ENCODE measurements at places on chromosomes 13 and 19.

DNA sequence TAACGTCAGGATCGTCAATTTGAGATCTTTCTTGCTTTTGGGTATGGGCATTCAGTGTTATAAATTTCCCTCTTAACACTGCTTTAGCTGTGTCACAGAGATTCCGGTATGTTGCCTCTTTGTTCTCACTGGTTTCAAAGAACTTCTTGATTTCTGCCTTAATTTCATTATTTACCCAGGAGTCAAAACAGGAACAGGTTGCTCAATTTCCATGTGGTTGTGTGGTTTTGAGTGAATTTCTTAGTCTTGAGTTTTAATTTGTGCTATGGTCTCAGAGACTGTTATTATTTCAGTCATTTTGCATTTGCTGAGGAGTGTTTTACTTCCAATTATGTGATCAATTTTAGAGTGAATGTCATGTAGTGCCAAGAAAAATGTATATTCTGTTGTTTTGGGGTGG is 153.1 kb downstream of the PCDH17 start:
- no peak for DNase-seq

DNA sequence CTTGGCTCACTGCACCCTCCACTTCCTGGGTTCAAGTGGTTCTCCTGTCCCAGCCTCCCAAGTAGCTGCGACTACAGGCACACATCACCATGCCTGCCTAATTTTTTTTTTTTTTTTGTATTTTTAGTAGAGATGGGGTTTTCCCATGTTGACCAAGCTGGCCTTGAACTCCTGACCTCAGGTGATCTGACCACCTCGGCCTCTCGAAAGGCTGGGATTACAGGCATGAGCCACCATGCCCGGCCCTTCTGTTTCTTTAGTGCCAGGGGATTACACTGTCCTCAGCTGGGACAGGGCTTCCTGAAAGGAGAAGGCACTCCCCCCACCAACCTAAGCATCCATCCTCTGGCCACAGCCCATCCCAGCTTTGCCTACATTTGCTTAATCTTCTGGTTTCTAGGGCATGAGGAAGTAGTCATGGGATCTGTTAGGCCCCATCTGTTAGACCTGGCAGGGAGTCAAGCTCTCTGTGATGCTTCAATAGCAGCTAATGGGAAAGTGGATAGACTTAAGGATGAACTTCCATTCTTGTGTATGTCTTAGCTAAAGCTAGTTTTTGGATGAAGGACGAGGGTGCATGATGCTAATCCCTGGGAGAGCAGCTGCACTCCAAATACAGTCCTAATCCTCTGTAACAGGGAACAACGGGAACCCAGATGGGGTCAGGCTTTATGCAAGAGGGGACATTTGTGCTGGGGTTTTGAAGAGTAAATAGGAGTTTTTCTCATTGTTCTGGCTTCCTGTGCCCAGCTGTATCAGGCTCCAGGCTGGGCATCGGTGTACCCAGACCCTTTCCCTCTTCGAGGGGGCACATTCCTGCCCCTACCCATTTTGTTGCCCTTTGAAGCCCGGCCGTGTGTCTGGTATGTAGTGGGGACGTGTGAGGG is 2.6 kb downstream of the VAV1 start:
- DNase-seq: no peak

DNA sequence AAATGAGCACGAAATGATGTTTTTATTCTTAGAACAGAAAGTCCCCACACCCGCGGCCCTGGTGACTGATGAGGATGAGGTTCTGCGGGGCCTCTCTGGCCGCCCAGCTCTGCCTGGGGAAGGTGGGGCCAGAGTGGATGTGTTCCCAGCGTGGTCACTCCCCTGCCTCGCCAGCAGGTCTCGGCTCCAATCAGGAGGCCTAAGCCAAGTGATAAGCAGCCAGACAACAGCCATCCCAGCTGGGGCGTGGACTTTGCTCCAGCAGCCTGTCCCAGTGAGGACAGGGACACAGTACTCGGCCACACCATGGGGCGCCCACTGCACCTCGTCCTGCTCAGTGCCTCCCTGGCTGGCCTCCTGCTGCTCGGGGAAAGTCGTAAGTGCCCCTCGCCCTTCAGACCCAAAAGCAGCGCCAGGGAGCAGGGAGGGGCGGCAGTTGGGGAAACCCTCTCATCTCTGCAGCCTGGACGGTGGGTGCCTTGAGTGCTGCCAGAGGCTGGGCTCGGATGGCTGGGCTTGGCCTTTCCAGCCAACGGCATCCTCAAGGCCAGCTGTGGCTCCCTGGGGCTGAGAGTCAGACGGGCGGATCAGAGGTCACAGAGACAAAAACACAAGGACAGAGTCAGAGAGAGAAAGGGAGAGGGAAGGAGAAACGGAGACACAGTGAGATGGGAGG is at the start of gene F10:
Gene F10, plus strand, starts transcription at position 250 of the 676 bp plus-strand sequence. Its CDS starts 57 bp downstream, at position 307.
- DNase-seq: no peak

- no peak for DNase-seq
These were observed 7.1 kb upstream of the ZNF90 start for GRCh38 chr19:20070691-20071090.

GRCh38 chr19:46296722-46297461 is at the start of gene HIF3A:
HIF3A (plus strand) TSS chr19:46297042; CDS start chr19:46297077, 35 bp downstream.
- DNase-seq: no peak

DNA sequence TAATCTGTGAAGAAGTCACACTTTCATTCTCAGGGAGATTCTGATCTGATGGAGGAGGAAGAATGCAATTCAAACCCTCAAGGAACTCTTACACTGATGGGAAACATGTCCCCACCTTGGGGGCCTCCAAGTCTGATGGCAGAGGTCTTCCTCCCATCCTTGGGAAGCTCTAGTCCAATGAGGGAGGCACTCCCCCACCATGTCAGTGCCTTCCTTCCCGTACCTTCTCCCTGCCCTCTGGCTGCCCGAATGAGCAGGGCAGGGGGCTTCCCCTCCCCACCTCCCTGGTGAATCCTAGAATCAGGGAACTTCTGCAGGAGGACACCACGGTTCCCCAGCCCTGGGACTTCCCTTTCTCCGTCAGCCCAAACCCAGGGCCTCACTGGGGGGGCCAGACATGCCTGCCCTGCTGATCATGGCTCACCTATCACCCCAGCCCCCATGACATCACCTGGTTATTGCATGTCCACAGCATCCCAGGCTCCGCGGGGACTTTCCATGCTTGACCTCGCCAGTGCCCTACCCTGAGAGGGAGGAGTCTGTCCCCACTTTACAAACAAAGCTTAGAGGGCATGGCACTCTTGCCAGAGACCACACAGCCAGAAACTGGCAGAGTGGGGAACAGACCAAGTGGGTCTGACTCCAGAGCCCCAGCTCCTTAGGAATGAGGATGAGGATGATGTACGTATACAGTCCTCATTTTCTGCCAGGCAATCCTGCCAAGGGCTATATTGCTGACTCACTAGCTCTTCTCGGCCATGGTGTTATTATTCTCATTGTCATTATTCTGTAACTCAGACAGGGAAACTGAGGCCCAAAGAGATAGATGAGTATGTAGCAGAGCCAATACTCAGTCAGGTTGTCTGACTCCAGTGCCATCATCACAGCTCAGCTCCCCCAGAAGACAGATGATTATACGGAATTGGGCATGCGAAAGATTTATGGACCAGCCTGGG is 9.6 kb upstream of the BCL3 start:
- DNase-seq: no peak

GRCh38 chr13:40812724-40813445 is 23.5 kb downstream of the SLC25A15 start:
- DNase-seq: no peak

DNA sequence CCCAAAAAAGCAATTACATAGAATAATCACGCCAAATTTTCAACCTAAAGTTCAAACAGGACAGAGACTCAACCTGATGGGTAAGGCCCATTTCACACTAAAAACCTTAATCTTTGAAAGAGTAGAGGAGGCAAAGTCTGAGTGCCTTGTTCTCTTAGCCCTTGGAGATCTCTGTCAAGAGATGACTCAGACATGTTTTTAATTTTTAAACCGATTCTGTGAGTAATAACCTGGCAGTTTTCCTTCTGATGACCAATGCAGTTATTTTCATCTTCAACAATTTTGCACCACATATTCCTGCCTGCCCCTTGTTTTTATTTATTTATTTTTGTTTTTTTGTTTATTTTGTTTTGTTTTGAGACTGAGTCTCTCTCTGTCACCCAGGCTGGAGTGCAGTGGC is 11.5 kb upstream of the TNFSF9 start:
- peak; percentile 78 for DNase-seq

GRCh38 chr13:113618455-113618854 is 33.9 kb downstream of the TFDP1 start:
- no peak for DNase-seq

DNA sequence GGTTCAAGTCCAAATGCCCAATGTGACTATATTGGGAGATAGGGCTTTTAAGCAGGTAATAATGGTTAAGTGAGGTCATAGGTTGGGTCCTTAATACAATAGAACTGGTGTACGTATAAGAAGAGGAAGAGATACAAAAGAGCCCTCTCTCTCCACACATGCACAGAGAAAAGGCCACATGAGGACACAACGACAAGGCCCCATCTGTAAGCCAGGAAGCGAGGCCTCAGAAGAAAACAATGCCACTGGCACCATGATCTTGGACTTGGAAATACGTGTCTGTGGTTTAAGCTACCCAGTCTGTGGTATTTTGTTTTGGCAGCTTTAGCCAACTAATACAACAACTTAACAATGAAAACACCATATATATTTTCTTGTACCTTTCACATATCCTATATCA is 23.4 kb upstream of the RFC3 start:
- no peak for DNase-seq

- no peak for DNase-seq
These were observed 6.7 kb downstream of the CAMSAP3 start for GRCh38 chr19:7602240-7602934.

DNA sequence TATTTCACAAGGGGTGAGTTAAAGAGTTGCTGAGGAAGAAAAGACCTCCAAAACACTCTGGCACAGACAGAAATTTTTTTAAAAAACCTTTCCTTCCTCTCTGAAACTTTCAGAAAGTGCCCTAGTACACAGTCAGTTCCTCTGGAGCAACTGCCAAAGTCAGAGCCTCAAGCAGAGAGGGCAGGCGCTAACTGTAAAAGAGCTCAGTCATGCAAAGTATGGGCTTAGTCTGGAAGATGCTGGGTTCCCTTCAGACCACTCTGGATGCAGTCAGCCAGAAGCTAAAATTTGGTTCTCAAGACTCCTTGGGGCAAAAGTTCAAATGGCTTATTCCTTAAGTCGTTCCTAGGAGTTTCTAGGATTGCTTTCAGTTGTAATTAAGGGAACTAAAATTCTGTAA is 671.6 kb downstream of the PCDH9 start:
- DNase-seq: no peak

DNA sequence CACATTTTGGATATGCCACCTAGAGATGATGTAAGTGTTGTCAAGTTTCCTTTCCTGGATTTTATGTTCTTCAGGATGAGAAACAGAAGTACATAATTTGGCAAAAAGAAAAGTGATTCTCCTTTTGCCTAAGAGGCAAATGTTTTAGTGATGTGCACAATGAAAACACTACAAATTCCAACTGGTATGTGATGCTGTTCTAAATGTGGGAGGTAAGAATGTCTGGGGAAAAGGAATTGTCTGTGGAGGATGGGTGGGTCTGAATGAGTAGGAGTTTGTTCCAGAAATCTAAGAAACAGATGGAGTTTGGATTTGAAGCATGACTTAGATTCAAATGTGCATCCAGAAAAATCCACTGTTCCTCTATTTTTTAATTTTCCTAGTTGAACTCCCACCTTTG is 473.6 kb upstream of the SPRY2 start:
- DNase-seq: no peak

GRCh38 chr19:19445911-19446361 is 40.5 kb downstream of the GATAD2A start:
- DNase-seq: no peak

GRCh38 chr19:40603071-40603388 is 1.9 kb downstream of the LTBP4 start:
- DNase-seq: no peak

DNA sequence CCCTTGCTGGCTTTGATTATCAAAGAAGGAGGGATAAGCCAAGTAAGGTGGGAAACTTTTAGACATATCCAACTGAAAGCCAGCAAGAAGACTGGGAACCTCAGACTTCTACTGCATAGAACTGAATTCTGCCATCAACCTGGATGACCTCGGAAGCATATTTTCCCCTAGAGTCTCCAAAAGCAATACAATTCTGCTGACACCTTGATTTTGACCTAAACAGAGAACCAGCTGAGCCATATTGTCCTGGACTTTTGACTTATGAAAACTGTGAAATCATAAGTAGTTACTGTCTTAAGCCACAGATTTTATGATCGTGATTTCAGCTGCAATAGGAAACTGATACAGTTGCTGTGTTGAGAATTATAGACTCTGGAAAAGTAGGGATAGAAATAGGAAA is 227.6 kb downstream of the PCDH20 start:
- DNase-seq: no peak

DNA sequence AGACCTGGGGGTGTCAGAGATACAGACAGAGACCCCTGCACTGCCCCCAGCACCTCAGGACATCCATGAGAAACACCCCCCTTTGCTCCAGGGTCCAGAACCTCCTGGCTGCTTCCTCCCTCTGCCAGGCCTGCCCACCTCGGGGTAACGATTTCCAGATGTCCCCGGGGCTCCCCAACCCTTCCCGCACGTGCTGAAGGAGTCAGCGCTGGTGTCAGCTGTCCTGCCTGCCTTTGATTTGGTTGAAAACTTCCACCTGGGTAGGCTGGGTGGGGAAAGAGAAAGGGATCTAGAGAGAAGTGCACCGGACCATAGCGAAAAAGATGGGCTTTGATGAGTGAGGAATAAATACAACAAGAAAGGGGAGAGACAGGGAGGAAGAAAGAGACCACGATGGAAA is 1.5 kb upstream of the CGB7 start:
- DNase-seq: no peak

GRCh38 chr19:50922317-50922853 is 11.2 kb upstream of the KLK4 start:
- DNase-seq: peak; percentile 49

- DNase-seq: no peak
These were observed 13.6 kb upstream of the FBXO17 start for GRCh38 chr19:38989066-38989605.

DNA sequence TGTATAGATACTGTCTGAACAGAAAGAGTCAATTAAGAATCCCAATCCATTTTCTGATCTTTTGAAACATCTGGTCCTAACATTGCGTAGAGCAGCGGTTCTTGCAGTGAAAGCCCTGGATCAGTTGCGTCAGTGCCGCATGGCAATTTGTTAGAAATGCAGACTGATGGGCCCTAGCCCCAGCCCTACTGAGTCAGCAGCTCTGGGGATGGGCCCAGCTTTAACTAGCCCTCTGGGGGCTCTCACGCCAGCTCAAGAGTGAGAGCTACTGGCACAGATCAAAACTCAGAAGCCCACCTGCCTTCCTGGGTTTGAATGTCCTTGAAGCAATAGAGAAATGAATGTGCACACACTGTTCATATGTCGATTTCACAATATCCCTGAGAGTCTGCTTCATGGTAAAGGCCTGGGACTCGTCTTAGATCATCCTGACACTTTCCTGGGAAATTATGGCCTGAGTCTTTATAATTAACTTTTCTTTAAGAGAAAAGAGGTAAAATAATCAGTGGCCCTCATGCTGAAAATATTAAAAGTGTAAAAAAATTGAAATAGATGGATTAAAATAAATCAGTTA is 206.8 kb upstream of the TMTC4 start:
- no peak for DNase-seq

GRCh38 chr19:12052091-12052496 is 667 bp downstream of the ZNF878 start:
- no peak for DNase-seq

GRCh38 chr19:2235381-2236063 is 607 bp downstream of the PLEKHJ1 start:
- no peak for DNase-seq

GRCh38 chr19:5934774-5935472 is 20.9 kb downstream of the CAPS start:
- no peak for DNase-seq

- DNase-seq: no peak
These were observed 17.9 kb downstream of the UBAC2 start for GRCh38 chr13:99218545-99218944.

GRCh38 chr19:16536130-16536529 is 6.1 kb downstream of the CHERP start:
- DNase-seq: no peak

Measured in HS-5 (cell line).